ENCODE measurements at places on chromosomes 12 and 14.

GRCh38 chr12:12717586-12718380 is 615 bp downstream of the CDKN1B start:
- DNase-seq, result no peak

- DNase-seq, result peak; percentile 59
Measured at GRCh38 chr14:21748869-21749303, 75.3 kb upstream of the OR4E1 start.

GRCh38 chr12:24940157-24940556 is 8.7 kb downstream of the BCAT1 start:
- no peak for DNase-seq

GRCh38 chr12:62575036-62575435 is 108.4 kb downstream of the MON2 start:
- DNase-seq, result no peak

GRCh38 chr14:20873370-20874177 is 17.6 kb upstream of the RNASE3 start:
- DNase-seq, result peak; percentile 88

- no peak for DNase-seq
Measured at GRCh38 chr12:94783862-94784261, 133.5 kb upstream of the TMCC3 start.

- DNase-seq, result no peak
Measured at GRCh38 chr14:101590062-101590461, 28.8 kb downstream of the DIO3 start.

DNA sequence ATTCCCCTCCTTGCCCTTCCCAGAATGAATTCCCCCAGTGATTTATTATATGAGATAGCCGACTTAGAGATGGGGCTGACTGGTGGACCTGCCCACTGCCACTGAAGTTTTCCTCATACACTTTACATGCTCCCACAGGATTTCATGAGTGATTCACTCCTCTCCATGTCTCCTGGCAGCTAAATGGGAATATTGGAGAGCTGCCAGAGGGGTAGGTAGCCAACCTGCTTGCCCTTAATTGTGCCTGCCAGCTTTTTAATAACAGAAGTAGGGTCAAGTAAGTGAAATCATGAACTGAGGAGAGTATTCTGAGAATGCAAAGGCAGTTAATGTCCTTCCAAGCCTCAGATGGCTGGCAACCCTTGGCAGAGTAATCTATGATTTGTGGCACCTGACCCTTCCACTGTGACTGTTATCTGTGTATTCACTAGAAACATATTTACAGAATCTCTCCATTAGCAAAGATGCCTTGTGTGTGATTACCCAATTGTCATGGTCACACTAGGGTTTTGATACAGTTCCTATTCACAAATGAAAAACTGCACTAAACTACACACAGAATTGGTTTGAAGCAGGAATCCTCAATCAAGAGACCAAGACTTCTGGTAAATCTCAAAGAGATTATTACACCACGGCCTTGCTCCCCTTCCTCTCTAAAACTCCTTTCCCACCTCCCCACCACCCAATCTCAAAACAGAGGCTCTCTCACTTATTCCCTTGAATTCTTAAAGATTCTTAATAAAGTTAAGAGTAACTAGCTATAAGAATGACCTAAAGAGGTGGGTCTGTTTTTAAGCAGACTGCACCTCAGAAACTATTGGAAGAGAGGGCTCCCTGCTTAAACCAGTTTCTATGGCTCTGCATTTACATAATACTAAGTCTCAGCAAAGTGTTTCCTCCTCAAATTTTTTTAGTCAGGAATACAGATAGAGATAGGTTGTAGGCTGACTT is 17.2 kb downstream of the NKX2-1 start:
- DNase-seq, result no peak

DNA sequence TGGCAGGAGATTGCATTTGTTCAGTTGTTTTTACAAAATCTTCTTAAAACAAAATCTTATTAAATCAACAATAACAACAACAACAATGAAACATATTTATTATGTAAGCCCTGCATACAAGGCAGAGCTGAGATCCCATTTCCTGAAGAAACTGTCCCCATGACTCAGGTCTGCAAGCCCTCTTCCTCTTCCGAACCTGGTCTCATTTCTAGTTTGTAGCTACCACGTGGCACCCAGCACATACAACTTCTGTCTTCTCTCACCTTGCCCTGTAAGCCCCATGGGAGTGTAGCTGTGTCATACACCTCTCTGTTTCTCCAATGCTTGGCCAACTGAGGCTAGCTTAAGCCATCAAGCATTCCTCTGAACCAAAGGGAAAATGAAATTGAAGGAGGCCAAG is 106.4 kb downstream of the SLC8A3 start:
- no peak for DNase-seq

DNA sequence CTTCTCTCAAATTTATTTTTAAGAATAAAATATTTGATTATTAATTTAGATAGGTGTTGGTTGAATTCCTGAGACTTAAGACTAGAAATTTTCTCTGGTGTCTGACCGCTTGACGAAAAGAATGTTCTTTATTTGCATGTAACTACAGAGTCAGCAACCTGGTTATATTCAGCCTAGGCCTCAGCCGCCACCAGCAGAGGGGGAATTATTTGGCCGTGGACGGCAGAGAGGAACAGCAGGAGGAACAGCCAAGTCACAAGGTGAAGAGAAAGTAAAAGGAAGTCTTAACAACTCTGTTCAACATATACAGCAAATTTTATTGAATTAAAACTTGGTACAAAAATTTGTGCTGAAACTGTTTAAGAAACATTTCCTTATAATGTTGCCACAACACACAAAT is 5.2 kb downstream of the PIWIL1 start:
- no peak for DNase-seq

DNA sequence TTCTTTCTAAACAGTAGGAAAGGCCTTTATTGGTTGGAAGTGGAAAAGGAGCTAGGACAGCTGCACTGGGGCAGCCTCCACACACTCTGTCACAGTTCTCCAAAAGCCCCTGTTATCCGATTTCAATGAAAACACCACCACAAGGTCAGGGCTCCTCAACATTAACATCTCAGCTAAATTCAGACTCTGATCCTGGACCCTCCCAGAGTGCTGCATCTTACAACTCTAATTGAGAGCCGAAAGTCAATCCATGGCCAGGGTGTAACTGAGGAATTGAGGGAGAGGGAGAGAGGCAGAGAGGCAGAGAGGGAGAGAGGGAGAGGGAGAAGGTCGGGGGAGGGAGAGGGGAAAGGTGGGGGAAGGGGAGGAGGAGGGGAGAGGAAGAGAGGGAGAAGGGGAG is 32.1 kb downstream of the DICER1 start:
- DNase-seq, result no peak

- no peak for DNase-seq
Measured at GRCh38 chr14:62053188-62053587, 291.0 kb downstream of the SNAPC1 start.

GRCh38 chr12:64413884-64414283 is 9.7 kb downstream of the XPOT start:
- no peak for DNase-seq

GRCh38 chr12:92370828-92371227 is 225.2 kb upstream of the BTG1 start:
- DNase-seq, result no peak

GRCh38 chr12:115898670-115899069 is 378.8 kb downstream of the MED13L start:
- no peak for DNase-seq

GRCh38 chr12:19739195-19739776 is 300.0 kb downstream of the AEBP2 start:
- DNase-seq, result peak; percentile 51

DNA sequence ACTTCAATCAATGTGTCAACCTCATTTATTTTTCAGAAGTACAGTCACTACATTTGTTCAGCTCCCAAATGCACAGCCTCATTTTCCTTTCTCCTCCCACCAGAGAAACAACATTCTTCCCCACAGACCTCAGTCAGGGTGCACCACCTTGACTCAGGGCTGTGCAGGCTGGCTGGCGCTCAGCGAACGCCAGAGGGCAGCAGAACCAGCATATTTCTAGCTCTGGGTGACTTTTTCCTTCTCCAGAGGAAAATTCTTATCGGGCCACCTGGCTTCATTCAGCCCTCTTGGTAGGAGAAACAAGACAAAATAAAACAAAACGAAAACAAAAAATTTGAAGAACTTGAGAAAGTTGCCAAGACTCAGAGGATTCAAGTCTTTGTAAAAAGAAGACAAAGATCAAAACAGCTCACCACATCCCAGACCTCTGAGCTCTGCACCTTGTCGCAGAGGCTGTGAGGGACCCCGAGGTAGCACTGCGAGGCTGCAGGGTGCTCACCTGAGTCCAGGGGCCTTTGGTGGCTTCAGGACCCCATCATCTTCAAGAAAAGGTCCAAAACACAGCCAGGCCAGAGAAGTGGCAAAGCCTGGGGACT is 33.7 kb downstream of the PAH start:
- peak; percentile 27 for DNase-seq

- no peak for DNase-seq
Measured at GRCh38 chr14:23286902-23287479, 1.1 kb upstream of the HOMEZ start.

DNA sequence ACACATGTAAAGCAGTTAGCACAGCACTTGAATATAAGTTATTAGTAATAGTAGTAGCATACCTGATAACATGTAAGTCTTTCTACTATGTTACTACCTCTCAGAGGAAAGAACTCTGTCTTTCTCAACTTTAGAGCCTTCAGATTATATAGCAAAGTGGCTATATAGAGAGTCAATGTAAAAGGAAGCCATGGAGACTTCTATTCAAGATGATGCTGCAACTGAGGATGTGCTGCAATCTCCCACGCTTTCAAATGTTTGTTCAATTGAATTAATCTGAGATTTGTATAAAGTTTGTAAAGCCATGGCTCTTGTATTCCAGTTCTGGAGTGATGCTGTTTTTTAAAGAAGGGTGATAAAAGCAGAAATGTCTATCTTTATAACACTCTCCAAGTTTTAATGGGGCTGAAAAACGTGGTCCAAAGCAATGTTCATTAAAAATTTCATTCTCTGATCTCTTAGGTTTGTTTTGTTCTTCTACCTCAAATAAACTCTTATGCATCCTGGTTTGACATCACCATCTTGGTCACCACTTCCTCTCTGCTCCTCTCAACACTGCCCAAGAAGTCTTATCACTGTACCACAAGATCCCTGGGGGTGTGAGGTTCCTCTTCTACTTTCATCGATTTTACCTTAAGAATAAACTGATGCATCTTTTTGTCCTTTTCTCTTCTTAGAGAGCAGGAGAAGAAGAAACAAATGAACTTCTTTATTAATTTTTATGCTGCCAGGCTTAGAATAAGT is 40.6 kb downstream of the C12orf42 start:
- DNase-seq, result peak; percentile 36

DNA sequence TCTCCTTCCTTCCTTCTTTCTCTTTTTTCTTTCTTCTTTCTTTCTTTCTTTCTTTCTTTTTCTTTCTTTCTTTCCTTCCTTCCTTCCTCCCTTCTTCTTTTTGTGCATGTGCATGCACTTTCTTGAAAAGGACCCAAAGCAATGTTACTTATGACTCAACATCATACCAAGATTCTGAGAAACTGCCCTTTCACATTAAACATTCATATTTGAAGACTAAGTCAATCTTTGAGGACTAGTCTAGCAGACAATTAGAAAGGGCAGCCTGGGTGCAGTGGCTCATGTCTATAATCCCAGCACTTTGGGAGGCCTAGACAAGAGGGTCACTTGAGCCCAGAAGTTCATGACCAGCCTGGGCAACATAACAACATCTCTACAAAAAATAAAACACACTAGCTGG is 212.8 kb upstream of the KITLG start:
- DNase-seq, result no peak

DNA sequence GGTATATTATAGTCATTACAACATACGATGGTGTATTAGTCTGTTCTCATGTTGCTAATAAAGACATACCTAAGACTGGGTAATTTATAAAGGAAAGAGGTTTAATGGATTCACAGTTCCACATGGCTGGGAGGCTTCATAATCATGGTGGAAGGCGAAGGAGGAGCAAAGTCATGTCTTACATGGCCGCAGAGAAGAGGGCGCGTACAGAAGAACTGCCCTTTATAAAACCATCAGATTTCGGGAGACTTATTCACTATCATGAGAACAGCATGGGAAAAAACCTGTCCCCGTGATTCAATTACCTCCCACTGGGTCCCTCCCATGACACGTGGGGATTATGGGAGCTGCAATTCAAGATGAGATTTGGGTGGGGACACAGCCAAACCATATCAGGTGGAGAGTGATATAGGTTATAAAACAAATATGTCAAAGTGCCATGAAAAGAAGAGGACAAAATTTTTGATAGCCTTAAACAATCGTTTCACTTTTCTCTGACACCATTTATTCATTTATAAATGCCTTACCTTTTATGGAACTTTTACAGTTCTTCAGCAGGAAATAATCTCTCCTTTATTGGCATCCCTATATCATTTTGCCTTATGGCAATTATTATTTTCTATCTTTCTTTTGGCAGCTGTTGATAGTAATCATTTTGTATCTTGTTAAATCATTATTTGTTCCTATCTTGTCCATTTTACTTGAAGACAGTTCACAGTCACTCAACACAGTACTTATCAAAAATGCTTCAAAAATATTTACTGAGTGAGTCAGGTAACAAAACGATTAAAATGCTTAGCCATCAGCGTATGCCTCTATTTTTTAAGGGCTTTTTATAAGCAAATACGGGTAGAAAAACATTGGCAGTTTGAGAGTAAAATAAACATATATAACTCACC is 196.0 kb downstream of the RAD51B start:
- no peak for DNase-seq

GRCh38 chr12:58774731-58775130 is 145.6 kb downstream of the LRIG3 start:
- no peak for DNase-seq
